CD8-positive, alpha-beta T cell (primary cell): ENCODE measurements at places on chromosomes 12 and 14.

- no peak for DNase-seq
Observed at GRCh38 chr14:81529391-81529790, 4.3 kb downstream of the SEL1L start.

DNA sequence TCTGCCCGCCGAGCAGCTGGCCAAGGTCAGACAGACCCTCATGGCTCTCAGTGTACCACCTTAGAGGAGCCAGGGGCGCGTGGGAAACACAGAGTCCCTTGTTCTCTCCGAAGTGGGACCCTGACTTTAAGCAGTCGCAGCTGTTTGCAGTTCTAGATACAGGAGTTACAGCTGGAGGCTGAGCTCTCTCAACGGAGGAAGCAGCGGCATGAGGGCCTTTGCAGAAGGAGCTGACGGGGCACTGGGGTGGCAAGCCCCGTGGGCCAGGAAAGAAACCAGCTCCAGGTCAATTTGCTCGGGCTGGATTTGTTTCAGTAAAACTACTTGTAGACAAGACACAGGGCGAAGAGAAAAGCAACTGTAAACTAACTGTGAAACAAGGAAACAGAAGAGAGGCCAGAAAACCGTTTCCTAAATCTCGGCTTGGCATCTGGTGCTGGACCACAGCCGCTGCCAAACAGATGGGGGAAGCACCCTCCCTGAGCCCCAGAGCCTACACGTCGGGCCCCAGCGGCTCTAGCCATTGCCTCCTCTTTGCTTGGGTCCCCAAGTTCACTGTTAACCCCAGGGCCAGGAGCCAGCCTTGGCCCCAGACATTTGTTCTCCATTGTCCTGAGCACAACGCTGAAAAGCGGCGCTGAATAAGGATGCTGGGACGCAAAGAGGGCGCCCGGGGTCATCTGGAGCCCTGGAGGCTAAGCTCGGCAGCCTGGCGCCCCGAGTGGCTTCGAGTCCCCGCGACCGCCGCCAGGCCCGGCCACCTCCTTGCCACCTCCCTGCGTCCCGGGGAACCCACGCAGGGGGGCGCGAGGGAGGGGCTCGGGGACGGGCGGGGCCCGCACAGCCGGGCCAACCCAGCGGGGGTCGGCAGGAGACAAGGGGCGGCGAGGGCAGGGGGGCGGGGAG lies 914 bp upstream of the PACS2 start:
- no peak for DNase-seq

DNA sequence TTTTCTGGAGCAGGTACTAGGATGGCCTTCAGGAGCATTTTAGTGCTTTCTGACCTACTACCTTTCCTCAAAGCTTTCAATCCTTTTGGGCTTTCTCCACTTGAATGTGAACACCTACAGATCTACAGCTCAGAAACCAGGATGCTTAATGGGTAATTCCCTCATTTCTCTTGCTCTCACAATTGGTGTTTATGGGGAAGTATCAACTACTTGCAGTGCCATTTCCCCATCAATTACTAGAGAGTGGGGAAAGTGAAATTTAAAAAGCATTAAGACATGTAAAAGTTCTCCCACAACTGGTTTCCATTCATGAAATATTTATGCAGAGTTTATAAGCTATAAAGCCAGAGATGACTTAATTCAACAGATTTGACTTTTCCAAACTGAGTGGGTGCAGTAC lies 2.1 kb upstream of the YY1 start:
- no peak for DNase-seq

- DNase-seq = no peak
Observed at GRCh38 chr12:80269803-80270552, 170.6 kb downstream of the OTOGL start.

DNA sequence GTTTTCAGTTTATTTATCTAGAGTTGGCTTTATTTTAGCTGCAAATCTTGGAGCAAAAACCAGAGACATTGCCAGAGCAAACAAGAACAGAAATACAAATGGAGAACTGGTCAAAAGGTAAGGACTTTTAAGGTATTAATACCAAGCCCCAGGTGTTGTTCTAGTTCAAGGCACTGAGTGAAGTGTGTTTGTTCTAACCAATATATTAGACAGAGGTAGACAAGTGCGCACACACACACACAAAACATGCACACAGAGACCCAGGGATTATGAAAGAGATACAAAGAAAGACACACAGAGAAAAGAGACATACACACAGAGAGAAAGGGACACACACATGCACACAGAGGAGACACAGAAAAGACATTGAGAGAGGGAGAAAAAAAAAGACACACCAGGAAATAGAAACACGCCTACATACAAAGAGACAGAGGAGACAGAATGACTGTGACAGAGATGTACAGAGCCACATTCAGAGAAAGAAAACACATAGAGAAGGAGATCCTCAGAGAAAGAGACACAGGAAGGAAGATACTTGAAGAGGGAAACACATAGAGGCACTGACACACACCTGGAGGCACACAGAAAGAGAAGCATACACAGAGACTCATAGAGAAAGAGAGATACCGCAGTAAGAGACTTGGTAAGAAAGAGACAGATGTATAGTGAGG lies 50.2 kb downstream of the MIPOL1 start:
- DNase-seq = no peak

DNA sequence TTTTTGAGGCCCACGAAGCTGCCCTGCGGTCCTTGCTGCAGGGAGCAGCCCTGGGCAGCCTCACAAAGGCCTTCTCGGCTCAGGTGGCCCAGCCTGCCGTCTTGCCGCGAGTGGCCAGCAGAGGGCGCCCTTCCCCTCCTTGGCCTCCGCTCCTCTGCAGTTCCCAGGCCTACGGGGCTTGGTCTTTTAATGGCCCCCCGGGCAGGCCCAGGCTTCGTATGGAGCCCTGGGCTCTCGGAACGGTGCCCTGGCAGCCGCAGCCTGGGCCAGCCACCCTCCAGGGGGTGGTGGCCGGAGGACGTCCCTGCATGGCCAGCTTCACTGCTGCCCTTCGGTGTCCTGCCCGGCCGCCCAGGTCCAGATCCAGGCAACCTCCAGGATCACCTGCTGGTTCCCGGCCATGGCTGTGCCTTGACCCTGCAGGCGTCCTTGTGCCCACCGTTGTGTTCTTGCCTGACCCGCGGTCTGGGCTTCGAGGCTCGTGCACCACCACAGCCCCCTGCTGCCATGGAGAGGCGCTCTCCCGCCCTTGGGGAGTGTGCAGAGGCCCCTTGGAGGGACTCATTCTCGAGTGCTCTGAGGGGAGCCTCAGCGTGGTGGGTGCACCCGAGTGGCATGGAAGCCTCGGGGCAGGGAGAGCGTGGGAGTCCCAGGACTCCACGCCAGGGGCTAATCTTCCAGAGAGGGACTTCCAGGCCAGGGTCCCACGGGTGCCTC lies 9.4 kb downstream of the ASPG start:
- peak; percentile 74 for DNase-seq

DNA sequence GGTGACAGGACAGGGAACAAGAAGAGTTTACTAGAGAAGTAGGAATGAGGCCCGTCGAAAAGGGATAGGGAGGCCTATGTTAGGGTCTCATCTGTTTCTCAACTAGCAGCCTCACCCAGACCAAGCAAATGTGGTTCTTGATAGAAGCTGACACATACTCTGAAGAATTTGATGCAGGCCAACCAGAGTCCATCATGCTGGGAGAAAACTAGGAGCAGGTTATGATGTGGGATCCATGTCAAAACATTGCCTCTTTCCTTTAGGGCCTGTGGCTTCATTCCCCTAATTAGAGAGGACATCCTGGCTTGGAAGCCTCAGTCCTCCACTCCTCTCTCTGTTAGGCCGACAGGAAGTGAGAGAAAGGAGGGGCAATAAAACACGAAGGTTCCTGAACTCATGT lies 122.8 kb downstream of the NTF3 start:
- DNase-seq = no peak

DNA sequence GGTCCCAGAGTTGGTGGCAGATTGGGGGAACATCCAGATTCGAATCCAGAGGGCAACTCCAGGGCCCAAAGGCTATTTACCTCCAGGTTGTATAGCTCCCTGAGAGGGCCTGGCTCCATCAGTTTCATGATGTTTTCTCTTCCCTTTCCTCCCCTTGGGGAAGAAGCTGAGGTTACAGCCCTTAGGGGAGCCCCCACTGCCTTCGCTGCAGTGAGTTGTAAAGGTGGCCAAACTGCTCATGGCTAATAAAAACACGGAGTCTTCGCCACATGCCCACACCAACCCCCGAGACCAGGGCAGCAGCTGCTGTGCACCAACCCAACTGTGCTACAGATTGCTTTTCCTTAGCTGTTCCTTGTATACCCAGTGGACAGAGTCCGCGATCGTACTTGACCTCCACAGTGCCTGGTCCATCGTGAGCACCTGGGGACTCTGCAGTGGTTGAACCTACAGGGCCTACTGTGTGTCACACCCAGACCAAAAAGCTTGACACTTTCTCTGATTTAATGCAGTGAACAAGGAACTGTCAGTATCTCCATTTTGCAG lies 20.9 kb downstream of the GALNT16 start:
- no peak for DNase-seq

GRCh38 chr12:50923361-50924130 lies 28.8 kb upstream of the HIGD1C start:
- peak; percentile 10 for DNase-seq

GRCh38 chr12:122965321-122965751 lies 927 bp downstream of the ABCB9 start:
- no peak for DNase-seq

GRCh38 chr12:122732170-122732569 lies 1.5 kb upstream of the HCAR1 start:
- no peak for DNase-seq

DNA sequence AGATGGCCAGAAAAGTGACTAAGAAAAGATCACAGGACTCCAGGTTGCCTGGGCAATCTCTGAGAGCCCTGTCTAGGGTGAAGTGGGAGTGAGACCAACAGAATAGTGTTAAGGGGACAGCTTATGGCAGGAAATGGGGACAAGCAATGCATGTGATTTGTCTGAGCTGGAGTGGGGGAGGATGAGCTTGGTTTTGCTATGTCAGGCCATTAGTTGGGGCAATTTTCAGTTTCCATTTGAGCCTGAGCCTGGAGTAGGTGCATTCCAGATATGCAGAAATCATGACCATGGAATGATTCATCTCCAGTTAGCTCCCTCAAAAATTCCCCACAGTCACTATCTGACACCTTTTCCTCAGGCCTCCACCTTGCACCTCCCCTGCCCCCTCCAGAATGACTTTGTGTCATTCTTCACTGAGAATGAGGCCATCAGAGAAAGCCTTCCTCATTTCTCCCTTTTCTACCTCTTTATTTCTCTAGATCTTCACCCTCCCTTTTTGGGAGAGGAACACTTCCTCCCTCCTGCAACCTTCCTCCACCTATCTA lies 150.9 kb upstream of the PLEKHG7 start:
- no peak for DNase-seq

DNA sequence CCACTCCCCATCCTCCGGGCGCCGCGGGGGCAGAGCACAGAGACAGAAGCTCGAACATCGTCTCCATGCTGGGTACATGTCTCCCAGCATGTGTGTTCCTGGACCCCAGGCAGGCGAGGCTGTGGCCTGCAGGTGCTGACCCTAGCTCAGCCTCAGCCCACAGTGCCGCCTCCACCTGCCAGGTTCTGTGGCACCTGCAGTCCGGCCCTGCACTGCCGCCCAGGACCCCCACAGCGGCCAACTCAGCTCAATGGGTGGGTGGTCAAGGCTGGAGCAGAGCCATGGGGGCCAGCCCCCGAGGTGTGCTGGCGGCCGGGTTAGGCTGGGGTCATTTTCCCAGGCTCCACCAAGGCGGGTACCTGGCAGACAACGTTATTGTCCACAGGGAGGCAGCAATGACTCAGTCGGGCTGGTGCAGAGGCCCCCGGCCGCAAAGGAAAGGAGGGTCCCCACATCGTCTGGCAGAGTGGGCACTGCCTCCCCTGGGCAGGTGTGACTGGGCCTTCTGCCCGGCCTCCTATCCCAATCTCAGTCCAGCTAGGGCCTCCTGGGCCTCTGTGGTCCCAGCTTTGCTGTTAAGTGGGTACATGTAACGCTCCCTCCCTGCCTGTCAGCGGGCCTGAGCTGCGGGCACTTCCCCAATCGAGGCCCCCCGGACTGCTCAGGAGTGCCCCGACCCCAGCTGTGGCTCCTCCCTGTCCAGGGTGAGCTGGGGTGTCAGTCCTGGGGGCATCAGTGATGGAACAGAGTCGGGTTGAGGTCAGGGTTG lies 20.2 kb upstream of the NUDT14 start:
- DNase-seq = no peak

- no peak for DNase-seq
Observed at GRCh38 chr12:116542345-116542956, 16.7 kb upstream of the MAP1LC3B2 start.

DNA sequence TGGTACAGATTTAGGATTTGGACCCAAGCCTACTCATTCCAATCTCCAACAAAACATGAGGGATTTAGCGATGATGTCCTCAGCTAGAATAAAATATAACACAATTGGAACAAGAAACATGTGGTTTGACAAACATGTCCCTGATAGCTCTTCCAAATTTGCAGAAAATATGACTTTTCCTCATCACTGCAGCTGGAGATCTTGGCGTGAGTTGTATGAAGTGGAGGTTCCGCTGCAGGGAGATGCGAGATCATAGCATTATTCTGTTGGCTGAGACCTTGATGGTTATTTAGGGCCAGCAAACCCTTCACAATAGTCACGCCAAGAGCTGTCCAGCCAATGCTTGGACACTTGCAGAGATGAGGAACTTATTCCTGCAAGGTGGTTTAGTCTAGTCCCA lies 413.4 kb upstream of the TBX3 start:
- DNase-seq = no peak

DNA sequence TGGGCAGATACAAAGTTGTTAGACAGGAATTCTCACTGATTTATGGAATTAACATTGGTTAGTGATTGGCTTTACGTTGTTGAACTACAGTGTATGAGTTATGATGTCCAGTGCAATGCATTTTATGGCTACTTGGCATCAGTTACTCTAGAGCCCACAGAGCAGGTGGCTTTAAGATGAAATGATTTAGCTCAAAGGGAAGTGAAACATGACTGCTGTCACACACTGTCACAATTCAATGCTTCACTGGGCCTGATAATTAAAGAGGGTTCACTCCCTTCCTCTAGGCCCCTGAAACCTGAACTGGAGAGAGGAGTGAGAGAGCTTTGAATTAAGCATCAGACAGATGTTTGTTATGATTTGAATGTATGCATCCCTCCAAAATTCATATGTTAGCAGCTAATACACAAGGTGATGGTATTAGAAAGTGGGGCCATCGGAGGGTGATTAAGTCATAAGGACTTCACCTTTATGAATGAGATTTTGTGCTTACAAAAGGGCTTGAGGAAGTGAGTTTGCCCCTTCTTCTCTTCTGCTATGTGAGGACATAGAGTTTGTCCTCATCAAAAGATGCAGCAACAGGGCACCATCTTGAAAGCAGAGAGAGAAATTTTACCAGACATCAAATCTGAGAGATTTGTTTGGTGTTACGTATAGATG lies 175.8 kb upstream of the GRIN2B start:
- DNase-seq = no peak

- no peak for DNase-seq
Observed at GRCh38 chr12:11805043-11805442, 155.6 kb downstream of the ETV6 start.
